ENCODE measurements at places on chromosomes 13 and 19.

DNA sequence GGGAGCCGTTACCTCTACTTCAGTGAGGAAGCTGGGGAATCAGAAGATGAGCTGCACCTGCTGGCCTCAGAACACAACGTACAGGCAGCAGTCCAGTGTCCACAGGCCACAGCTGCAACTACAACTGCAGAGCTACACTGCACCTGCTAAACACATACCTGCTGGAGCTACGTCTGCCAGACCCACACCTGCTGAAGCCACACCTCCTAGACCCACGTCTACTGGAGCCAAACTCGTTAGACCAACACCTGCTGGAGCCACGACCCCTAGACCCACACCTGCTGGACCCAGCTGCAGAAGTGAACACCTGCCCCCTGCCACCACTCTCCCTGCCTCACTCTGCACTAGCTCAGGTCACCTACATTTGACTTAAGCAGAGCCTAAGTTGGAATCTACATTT lies 169.9 kb downstream of the USP12 start:
- no peak for DNase-seq

- DNase-seq: no peak
Measured at GRCh38 chr13:46143184-46143701, 38.4 kb upstream of the CPB2 start.

GRCh38 chr13:44155422-44156293 lies 218.0 kb upstream of the SERP2 start:
- DNase-seq: no peak

DNA sequence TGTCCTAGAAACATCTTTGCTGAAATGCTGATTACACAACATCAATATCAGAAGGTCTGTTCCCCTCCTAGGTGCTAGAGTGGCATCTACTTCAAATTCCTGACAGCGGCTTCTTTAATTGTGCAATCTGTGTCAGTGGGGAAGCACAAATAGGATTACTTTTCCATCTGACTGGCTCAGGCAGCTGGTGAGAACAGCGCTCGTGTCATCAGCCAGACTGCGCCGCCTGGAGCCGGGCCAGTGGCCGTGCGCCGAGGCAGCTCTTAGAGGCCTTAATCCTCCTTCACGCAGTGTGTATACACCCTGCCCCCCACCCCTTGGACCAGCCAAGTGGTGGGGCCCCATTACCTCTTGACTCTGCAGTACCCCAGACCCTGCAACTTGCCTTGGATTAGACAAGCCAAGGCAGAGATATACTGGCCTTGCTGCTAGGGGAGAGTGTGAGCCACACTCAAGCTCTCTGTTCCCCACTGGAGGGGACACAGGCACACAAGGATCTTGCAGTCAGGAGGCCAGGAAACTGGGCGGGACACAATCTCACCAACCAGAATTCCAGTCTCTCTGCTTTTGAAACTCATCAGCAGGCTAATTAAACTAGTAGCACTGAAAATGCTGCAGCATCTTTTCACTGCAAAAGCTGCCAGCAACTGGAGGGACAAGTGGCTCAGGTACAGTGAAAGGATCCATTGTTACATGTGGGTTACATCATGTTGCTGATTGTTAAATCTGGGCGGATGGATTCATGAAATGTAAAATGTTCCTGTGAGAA lies 48.9 kb upstream of the EPHX3 start:
- DNase-seq: no peak

- no peak for DNase-seq
Measured at GRCh38 chr13:75415694-75416093, 66.3 kb downstream of the TBC1D4 start.

GRCh38 chr19:30376826-30377425 lies 4.7 kb downstream of the ZNF536 start:
- no peak for DNase-seq

- DNase-seq: no peak
Measured at GRCh38 chr19:50427997-50428425, 4.7 kb upstream of the MYBPC2 start.

DNA sequence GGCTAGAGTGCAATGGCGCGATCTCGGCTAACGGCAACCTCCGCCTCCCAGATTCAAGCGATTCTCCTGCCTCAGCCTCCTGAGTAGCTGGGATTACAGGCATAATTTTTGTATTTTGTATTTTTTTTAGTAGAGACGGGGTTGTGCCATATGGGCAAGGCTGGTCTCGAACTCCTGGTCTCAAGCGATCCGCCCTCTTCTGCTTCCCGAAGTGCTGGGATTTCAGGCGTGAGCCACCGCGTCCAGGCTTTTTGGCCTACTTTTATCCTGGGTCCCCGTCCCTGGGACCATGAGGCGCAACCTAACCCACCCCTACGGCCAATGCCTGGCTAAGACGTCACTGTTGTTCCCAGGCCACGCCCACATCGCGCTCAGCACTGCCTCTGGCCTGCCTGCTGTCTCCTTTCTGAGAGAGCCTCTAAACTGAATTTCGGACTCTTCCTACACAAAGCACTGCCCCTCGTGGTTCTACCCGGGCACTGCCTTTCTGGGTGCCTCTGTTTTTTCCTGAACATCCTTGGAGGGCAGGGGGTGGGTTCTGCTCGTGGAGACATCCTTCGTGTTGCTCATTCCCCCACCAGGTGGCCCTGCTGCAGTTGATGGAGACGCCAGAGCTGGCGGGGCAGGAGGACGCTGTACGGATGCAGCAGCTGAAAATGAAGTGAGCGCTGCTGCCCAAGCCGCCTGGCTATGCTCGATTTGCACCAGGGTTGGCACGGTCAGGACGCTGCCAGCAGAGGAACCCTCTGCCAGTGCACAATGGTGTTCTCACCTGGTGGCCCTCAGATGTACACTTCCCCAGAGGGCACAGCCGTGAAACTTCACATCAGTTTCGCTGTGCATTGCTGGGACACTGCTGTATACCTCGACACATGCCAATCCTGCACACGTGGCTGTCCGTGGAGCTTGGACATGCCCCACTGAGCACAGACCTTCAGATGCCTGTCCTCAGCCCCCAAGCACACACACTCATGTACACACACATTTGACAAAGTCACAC lies 2.0 kb downstream of the REX1BD start:
- no peak for DNase-seq

DNA sequence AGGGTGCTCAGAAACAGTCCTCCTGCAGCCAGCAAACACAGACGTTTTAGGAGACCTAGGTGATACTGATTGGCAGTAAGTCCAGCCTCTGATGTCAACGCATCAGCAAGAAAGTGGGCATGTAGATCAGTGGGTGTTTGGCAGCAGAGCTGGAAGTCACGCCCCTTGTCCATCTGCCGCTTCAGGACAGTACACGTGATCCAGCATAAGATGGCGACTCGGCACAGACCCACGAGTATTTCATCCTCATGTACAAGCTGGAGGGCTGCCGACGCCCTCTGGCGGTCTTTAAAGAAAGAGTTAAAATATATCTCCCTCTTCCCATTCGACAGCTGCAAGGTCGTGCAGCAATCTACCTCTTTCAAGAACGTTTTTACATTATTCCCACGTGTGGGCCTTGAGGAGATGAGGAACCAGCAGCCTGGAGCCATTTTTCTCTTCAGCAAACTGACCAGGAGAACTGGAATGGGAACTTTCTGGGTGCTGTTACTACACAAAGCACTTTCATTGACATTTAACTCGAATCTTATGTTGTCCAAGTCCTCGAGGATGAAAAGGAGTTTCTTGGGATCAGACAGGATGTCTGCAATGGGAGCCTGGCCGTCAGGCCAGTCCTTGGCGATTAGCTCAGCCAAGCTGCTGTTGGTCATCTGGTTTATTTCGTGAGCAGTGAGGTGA lies 22.3 kb downstream of the NLRP11 start:
- DNase-seq: no peak

DNA sequence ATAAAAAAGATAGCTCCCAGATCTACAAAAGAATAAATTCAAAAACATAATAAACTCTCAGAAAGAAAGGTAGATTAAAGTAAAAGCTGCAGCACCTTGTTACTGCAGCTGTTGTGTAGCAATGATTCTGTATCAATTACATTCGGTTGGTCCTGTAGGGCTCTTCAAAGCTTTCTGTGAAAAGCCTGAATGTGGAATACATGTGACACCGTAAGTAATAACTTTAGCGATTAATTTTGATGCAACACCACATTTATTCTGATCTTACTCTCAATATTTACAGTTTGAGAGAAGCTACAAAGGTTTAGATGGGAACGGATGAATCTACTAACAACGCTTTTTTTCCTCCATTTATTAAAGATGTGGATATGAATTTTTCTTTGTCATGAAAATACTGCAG lies 279.2 kb downstream of the DACH1 start:
- DNase-seq: no peak

GRCh38 chr19:37313335-37313627 lies 57.6 kb upstream of the ZNF527 start:
- DNase-seq: no peak

- no peak for DNase-seq
Measured at GRCh38 chr13:40549500-40550094, 116.8 kb downstream of the FOXO1 start.

GRCh38 chr19:19033176-19033425 lies 216 bp downstream of the SUGP2 start:
- DNase-seq: no peak

DNA sequence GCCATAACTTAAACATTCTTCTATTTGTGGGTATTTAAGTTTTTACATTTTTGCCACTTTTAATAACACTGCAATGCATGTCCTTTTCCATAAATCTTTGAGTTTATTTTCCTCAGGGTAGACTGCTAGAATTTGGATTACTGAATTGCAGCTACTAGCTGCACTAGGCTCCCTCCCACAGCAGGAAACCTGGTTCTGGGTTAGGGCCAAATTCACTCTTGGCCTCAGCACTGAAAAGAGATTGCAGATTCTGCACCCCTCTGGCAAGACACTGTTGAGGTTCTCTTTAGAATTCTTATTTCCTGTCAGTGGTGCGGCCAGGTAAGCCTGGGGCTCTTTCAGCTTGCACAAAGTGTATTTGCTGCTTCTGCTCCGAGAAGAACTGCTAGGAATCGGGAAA lies 155.7 kb downstream of the ENOX1 start:
- DNase-seq: no peak

DNA sequence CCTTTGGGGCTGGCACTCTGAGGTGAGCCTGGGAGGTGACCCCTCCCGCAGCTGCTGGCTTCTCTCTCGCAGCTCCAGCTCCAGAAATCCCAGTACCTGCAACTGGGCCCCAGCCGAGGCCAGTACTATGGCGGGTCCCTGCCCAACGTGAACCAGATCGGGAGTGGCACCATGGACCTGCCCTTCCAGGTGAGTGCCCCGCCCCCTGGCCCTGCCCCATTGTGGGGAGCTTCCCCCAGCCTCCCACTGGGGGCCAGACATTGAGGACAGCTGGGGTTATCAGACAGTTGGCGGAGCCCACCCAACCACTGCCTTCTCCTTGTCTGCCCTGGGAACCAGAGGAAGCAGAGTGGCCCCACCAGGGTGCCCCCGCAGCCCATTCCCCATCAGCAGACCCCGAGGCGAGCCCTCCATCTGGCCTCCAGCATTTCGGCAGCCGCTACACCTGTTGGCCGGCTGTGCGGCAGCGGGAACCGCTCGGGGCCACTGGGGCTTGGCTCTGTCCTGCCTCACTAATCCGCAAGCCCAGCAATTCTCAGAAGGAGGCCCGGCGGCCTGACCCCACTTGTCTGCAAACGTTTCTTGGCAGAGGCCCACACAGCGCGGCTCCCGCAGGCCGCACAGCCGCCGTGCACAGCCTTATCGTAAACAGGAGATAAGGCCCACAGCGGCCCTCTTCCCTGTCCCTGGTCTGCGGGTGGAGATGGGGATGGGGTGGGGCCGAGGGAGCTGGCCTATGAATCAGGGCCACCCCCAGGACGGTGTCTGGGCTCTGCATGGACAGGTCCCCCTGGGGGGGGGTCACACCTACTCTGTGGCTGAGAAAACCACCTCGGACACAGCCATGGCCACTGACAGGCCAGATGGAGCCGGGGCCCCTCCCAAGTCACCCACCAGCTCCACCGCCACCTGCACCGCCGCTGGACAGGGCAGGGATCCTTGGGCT lies 48.0 kb downstream of the COMP start:
- DNase-seq: no peak

- no peak for DNase-seq
Measured at GRCh38 chr19:15251749-15252397, 19.6 kb upstream of the EPHX3 start.

DNA sequence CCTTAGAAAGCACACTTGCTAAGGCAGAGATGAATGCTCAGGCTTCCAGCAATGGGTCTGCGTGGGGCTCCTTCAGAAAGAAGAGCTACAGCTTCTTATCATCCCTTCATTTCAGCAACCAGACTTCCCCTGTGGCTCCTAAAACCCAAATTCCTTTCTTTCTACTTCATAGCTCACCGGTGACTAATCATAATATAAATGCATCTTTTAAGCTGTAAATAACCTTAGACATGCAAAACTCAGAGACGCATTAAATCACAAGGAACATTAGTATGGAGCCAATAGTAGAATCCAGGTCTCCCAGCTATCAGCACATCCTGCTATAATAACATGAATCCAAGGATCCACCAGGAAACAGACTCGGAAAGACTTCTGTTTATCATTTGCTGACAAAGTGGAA lies 375.6 kb downstream of the COG6 start:
- no peak for DNase-seq

DNA sequence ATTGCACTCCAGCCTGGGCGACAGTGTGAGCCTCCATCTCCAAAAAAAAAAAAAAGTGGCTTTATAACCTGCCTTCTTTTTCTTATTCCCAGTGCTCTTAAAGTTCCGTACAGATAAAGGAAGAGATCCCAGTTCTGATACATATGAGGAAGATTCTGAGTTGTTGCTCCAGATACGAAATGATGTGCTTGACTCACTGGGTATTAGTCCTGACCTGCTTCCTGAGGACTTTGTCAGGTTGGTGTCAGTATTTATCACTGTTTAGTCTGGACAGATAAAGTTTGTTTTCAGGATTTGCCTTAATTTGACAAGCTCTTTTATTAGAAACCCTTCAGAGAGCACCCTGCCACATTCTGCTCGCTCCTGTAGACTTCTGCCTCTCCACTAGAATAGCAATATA lies 33.9 kb downstream of the BBC3 start:
- DNase-seq: no peak

- DNase-seq: no peak
Measured at GRCh38 chr13:43666403-43666802, 120.4 kb downstream of the ENOX1 start.

DNA sequence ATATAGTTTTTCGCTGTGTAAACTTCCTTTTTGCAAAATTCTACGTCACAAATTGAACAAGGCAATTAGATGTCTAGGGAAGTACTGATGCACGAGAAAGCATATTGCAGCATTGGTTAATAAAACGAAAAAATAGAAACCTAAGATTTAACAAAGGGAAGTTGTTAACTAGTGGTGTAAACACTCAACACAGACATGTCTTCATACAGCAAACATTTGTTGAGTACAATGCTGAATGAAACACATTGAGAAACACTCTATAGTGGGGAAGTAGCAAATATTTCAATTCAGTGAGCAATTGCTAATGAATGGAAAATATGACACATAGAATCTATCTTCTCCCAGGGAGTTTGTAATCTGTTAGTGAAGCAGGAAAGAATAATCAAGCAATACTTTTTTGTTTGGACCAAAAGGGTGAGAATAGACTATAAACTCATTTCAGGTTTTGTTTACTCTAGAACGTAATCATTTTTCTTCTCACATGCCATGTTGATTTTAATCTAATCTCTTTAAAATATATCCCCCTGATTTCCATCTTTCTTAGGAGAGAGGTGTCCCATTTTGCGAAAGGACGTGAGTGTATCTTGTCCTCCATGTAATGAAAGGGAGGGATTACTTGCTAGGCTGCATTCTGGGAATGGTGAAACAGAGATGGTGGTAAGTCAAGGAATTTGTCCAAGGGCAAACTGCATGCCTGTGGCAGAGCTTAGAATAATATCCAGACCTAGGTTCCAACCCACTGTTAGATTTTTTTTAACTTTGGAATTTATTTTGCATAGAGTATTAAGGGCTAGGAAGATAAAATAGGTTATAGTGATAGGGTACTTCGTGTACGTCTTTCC lies 1.7 kb upstream of the ANKRD10 start:
- DNase-seq: no peak
